HS-27A (cell line): ENCODE measurements at places on chromosomes 1 and 21.

GRCh38 chr1:105137543-105138457 is 1388.1 kb downstream of the AMY1C start:
- no peak for DNase-seq

GRCh38 chr21:25813917-25814316 is 79.1 kb downstream of the GABPA start:
- no peak for DNase-seq

- DNase-seq: no peak
Observed at GRCh38 chr21:29121759-29122158, 8.7 kb upstream of the MAP3K7CL start.

DNA sequence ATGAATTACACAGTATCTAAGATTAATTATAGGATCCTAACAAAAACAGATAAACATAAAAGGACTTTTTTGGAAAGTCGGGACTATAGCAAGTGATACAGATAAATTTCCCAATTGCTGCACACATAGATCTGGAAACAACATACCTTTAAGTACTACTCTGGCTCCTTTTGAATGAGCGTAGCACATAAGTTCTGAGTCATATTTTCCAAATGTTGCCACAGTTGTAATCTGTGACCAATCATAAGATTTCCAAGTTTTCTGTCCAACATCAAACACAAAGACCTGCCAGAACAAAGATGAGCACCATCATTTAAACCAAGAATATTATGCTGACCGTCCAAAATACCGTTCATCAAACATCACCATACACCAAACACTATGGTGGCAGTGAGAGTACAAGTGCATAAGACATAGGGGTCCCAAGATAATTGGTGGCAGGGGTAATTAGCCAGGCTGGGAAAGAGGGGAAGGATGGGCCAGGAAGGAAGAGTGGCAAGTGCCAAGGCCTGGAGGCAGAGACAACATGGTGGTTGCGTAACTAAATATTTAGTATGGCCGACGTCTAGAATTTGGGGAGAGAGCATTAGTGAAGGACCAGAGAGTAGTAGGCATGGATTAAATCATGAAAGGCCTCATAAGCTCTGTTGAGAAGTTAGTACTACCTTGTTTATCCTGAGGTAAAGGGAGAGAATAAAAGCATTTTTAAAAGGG is 3.6 kb downstream of the CTBS start:
- DNase-seq: no peak

GRCh38 chr1:18110598-18110939 is 3.0 kb downstream of the IGSF21 start:
- no peak for DNase-seq

DNA sequence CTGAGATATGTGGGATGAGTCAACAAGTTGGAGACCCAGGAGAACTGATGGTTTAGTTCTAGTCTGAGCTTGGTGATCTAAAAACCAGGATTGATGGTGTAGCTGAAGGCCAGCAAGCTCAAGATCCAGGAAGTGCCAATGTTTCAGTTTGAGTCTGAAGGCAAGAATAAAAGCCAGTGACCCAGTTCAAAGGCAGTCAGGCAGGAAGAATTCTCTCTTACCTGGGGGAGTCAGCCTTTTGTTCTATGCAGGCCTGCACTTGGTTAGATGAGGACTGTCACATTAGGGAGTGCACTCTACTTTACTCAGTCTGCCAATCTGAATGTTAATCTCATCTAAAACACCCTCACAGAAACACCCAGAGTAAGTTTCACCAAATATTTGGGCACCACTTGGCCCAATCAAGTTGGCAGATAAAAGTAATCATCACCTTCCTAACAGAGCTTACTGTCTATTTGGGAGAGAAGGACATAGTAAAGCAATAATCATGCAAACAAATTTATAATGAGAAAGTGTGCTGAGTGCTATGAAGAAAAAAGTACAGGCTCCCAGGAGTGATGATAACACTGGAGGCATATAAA is 63.4 kb downstream of the TSEN15 start:
- no peak for DNase-seq

DNA sequence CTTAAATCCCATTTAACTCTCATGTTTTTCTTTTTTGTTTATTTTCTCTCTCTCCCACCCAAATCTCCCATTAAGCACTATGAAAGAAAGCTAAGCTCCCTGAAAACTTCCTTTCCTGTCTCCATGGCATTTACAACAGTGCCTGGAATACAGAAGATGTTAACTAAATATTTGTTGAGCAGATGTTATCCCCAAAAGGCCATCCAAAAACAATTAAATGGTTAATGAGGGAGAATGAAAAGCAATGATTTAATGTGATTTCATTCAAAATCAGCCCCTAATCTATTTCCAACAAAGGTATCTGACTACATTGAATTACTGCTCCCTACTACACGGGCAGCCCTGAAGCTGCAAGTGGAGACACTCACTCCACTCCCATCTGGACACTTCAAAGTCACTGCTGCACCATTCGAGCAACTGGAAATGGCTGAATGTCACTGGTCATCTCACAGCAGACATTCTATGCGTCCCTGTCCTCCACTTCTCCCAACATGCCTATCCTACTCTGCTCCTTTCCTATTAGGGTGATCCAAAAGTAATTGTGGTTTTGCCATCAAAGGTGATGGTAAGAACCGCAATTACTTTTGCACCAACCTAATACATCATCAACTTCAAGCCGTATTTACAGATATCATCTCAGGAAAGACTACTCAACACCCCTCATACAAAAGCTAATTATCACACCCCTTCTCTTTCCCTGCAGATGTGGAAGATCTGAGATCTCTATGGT is 7.5 kb downstream of the TP53BP2 start:
- no peak for DNase-seq
